ENCODE measurements at places on chromosomes 2 and 18.

DNA sequence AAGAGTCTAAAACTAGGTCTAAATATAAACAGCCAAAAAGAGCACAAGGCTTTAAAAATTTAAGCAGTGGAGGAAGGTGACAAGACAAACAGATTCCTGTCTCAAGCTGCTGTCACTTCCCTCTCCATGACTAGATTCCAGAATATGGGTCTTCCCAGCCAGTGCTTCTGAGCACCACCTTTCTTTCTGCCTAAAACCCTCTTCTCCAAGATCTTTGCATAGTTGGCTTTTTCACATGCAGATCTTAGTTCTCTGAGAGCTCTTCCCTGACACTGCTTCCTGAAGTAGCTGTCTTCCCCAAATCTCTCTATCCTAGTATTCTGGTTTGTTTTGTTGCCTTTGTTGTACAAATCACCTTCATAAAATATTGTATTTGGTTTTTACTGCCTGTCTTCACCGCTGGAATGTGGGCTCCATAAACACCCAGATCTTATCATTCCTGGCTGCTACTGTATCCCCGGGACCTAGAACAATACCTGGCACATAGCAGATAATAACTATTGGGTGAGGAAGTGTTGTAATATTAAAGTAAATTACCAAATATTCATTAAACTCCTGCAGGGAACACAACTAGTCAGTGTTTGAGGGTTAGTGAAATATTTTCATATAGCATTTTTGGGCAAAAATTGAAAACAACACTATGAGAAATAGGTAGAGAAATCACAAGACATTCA, 150.2 kb downstream of the CCDC85A start:
- DNase-seq: no peak

DNA sequence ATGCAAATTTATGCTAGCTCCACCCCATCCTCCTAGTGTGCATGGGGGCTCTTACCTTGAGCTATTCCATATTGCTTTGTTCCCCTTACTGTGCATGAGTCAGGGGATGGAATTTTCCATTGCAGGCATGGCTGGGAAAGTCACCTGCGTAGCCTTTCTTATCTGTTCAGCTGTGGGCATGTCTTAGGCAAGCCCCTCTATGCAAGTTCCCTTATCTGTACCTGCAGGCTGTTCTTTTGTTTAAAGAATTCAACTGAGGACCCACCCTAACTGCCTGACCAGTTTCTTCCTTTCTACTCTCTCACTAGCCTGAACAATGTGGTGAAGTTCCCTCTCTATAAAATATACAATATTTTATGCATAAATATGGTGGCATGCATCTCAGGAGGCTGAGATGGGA, 54.2 kb upstream of the CDCA7 start:
- no peak for DNase-seq

GRCh38 chr2:232246245-232246644, 132.3 kb upstream of the ALPP start:
- no peak for DNase-seq

DNA sequence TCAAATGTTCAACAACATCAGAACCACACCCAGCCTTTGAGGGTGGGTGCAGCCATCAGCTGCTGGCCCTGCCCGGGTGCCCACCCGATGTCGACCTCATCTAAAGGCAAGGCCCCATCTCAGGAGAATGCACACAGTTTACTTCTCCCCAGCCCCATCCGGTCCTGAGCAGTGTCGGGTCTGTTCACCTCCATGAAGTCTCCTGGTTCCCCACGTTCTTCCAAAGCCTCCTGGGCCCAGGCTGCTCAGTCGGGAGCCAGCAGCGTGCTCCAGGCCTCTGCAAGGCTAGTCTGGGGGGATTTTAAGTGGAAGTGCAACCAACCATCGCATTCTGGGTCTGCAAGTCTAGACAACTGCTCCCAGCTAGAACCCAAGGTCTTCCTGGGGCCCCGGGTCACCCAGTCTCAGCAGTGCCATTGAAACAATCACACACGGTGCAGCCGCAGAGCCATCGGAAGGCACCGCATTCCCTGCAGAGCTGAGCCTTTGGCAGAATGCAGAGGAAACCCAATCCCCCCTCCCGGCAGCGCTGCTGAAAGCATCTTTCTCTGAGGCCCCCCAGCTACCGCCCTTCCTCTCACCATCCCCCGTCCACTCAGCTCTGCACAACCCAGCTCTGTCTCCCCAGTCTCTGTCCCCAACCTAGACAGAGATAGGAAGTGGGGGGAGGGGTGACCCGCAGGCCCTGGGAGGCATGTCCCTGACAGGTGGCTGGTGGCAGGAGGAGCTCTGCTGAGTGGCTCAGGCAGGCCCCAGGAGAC, 8.5 kb downstream of the ESPNL start:
- no peak for DNase-seq

DNA sequence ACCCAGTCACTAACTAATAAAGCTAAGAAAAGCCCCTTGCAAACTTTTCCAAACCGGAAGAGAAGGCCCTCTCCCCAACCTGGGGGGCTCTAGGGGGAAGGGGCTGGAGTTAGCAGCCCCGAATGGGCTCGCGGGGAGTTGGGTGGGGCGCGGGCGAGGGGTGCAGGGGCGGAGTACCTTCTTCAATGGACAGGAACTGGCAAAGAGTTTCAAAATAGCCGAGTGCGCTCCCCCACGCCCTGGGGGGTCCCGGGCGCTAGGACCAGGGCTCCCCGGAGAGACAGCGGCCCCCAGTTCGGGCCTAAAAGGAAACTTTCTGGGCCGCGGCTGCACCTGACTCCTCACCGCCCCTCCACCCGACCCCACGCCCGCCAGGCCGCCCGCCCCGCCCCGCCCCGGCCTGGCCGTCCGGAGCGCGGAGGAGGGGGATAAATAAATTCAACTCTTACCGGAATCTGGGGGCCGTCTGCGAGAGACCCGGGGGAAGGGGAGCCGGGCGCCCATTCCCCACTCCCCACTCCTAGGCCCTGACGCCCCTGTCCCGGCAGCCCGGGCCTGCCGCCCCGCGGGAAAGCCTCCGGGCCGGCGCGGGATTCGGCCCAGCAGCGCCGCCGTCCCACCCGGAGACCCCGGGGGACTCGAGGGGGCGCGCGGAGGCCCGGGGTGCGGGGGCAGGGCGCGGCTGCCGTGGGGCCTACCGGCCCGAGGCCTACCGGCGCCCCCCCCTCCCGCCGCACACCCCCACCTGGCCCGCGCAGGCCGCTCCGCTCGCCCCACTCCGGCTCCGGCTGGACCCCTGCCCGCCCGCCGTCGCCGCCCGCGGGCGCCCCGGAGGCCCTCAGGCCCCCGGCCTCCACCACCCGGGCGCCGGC, 868 bp downstream of the INO80D start:
- DNase-seq: peak; percentile 29

DNA sequence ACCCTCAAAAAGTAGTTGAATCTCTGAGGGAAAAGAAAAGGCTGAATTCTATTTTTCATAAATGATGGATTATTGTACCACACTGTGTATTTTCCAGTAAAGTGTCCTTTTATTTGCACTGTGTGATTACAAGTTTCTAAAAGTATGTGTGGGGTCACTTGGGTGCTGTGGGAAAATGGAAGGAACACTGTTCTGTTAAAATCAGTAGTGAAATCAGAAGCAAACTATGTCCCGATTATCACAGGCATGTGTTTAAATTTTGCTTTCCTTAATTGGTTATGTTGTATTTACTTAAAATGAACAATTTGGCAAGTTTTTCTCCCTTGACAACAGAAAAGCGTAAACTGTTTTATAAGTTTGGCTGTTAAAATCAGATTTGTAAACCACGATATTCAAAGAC, 353.1 kb downstream of the ARHGAP15 start:
- no peak for DNase-seq

DNA sequence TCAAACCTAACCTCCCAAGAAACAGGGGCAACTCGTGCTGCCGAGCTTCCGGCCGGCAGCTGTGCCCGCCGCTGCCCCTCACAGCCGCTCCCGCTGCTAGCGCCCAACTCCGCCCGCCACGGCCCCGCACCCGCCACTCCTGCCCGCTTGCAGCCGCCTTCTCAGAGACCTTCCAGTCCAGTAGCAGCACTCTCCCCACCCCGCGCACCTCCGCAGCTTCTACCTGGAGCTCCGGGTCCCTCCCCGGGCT, 722 bp upstream of the C2orf15 start:
- DNase-seq: no peak

DNA sequence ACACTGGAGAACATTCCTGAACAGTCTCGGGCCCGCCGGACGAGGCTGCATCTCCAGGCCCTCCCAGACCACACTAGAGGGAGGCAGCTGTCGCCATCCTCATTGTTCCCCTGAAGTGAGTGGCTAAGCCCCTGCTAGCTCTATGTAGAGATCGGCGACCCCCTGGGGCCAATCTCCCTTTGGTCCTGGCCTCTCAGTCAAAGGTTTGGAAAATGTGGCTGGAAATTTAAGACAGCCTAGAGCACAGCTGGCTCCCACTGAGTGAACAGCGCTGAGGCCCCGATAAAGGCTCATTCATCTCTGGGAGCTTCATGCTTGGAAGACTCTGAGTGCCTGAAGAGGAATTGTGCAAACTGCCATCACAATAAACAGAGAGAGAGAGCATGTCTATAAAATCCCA, 360.3 kb downstream of the CLIP4 start:
- DNase-seq: no peak

- DNase-seq: no peak
These were observed 35.0 kb downstream of the STK25 start for GRCh38 chr2:241473399-241473798.

DNA sequence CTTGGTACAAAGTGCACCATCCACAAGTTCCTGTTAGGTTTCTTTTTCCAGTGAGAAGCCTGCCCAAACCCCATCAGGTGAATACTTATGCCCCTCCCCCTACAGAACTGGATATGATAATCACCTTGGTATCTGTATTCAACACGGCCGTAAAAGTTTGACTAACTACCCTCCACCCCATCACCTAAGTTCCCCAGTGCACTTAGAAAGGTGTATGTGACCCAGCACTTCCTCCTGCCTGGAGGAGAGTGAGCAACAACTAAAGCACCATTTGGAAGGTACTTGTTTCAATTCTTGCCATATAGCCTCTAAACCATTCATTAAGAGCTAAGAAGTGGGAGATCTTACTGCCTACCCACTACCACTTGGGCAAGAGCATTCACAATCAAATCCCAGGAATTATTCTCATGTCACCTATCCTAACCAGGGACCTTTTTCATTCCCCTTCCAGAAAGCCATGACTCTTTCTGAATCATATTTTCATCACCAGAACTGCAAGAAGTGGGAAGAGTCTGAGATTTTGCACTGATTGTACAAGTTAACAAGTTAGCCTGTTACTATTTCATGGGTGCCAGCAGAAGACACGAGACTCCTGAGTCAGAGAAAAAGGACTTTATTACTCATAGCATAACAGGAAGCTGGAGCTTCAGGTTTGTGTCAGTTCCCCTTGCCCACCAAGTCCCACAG, 53.5 kb upstream of the NDUFV2 start:
- DNase-seq: no peak

DNA sequence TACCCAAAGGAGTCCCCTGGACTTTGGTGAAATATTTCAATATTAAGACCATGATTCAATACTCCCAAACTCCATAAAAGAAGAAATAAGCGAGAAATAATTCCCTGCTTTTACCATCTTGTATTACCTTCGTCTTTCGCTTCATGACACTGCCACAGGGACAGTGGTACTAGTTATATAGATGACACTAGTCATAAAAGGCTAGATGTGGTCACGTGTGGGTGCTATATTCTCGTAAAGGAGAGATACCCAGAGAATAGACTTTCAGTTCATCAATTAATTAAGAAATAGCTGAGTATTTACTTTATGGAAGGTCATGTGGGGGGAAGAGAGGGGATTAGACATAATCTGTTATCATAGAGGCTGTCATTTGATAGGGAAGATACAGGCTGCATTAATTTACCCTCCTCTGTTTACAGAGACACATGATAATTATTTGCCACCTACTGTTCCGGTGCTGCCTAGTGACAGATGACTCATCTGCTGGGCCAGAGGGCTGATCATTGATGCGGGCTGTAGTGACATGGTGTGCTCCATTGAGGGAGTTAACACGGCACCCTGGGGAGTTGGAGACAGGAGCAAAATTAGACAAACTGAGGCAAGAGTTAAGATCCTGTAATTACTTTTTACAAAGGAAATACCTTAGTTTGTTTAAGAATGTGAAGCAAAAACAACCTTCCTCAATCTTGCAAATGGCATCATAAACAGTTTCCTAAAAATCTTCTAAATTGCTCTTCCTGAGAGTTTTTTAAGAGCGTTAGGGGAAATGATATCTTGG, 78.2 kb upstream of the ITGB6 start:
- no peak for DNase-seq

GRCh38 chr2:32192418-32192817, 26.8 kb downstream of the SLC30A6 start:
- DNase-seq: no peak

GRCh38 chr2:181792906-181793305, 98.6 kb upstream of the ITPRID2 start:
- DNase-seq: no peak

DNA sequence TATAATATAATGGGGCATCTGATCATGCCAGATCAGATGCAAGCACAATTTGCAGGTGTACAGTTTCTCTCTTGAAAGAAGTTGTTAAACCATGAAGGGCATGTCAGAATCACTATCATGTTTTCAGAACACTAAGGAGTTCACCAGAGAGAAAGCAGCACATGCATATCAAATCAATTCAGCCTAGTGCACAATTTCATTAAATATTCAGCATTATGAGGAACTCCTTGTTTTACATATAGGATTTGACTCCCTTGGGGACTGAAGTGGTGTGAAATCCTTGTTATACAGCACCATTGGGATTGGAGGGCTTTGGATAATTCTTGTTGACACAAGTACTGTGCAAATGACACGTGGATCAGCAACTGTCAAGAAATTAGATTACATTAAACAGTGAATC, 562.1 kb upstream of the KLHL29 start:
- no peak for DNase-seq

GRCh38 chr2:196263181-196263747, 91.9 kb upstream of the STK17B start:
- DNase-seq: no peak

- DNase-seq: no peak
These were observed 124.4 kb downstream of the FBXO15 start for GRCh38 chr18:74023220-74023619.

- no peak for DNase-seq
These were observed 265.8 kb upstream of the CYRIA start for GRCh38 chr2:16931441-16931840.

DNA sequence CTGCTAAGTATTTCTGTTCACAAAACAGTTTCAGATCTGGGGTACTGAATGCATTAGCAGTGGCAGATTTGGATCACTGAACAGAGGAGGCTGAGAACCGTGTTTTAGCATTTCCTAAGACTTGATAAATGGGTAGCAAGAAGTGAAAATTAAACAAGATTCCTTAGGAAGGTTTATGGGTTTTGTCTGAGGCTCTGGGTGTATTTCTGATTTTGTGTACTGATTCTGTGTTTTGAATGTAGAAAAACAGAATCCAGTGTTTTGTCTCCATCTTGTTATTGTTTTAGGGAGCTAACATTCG, 1.4 kb downstream of the FAM117B start:
- no peak for DNase-seq

- no peak for DNase-seq
These were observed 14.0 kb downstream of the TMEM247 start for GRCh38 chr2:46493241-46493970.

Data from stimulated activated CD4-positive, alpha-beta T cell treated with anti-CD3 and anti-CD28 coated beads, Interleukin-12 subunit alpha, Interleukin-12 subunit beta, amount 100 ng/mL, for 24 hours (primary cell).